ENCODE measurements at places on chromosomes 6 and 20.

- DNase-seq: no peak
Measured at GRCh38 chr20:31918466-31919105, 33.3 kb downstream of the PDRG1 start.

GRCh38 chr6:26553264-26553634 lies 15.1 kb downstream of the HMGN4 start:
- peak; percentile 77 for DNase-seq

GRCh38 chr6:145247692-145248419 lies 487.5 kb downstream of the EPM2A start:
- DNase-seq: no peak

DNA sequence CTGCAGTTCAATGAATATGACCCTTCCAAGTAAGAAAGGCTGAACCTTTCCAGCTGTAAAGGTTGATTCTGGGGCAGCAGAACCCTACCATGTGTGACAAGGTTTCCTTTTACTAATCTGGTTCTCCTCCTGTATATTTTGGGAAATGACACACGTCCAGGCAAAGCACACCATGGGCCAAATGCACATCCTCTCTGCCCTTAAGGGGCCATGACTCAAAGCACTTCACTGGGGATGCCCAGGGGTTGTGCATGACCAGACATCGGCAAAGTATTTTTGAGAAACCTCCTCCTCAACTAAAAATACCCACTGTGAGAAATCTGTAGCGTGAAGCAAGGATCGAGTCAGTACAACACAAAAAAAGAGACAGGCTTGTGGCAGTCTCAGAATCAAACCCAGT lies 174.7 kb downstream of the BACH2 start:
- DNase-seq: no peak

GRCh38 chr6:34566830-34567546 lies 10.9 kb upstream of the SPDEF start:
- DNase-seq: no peak
